ENCODE measurements at places on chromosomes 7 and 10. TPM values are rescaled to one million over a fixed set of nuclear protein-coding genes. Genes with fewer than 3 reads are reported as not detected.

The PVRIG gene
- total RNA-seq = not detected

- DNase-seq = no peak
- no peaks in the 10 kb centered on the region for H3K36me3 ChIP-seq
- no peak overlapping the region for H3K27ac ChIP-seq
- no peak overlapping the region for H3K4me3 ChIP-seq
- H3K27me3 ChIP-seq = no peaks in the 10 kb centered on the region
These were observed 131.9 kb upstream of the PCGF5 start for GRCh38 chr10:91088300-91089140.

DNA sequence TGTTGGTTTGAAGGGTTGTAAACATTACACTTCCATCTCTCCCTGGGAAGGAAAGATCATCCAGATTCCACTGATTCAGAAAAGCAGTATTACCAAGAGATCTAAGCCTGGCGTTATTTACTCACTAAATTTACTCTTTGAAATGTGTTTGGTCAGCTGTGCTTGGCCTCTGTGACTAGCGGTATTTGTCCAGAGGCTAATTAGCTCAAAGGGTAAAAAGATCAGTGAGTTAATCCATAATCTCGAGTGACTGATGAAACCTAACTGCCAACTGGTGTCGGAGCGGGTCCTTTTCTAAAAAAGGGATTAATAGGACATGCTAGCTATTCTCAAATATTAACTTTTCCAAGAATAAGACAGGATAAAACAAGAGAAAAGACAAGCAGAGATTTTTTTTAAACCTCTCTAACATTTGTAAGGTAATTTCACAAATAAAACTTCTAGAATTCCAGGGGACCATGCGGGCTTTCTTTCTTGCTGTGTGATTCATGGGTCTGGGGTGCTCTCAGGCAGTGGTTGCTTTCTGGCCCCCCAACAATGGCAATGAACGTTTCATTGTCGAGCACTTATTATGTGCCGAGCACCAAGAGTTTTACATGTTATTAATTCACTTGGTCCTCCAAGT, 247.3 kb upstream of the AOAH start:
- H3K27ac ChIP-seq = no peak overlapping the region
- peaks cover 48% of the 10 kb centered on the region for H3K4me1 ChIP-seq
- no peak for DNase-seq
- H3K27me3 ChIP-seq = no peaks in the 10 kb centered on the region
- H3K36me3 ChIP-seq = no peaks in the 10 kb centered on the region

- H3K27me3 ChIP-seq = no peaks in the 10 kb centered on the region
- H3K4me3 ChIP-seq = no peak overlapping the region
- no peak for DNase-seq
- H3K27ac ChIP-seq = no peak overlapping the region
These were observed 51.5 kb downstream of the SLK start for GRCh38 chr10:104018471-104018870.

DNA sequence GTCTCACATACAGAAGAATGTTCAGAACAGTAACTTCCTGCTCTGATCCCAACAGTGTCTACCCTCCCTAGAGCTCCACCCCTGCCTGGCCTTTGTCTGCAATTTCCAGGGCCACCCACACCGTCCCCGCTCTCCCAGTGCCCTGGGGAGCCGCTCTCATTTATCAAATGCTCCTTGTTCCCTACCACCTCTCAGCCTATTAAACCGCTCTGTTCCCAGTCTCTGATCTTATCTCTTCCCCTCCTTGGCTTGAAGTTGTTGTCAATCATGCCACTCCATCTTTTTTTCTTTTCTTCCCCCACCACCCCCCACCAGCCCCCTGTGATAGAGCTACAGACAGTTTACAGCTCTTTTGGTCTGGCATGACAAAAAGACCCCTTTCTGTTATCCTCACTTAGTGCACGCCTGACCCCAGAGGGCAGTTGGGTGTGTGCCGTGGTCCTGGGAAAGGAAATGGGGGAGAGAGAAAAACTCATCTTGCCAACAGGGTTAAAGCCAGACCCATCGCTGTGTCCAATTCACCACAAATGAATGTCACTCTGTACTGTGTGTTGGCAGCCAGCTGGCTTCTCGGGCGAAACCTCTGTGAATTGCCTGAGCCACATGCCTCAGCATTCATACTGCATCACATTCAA, 28.8 kb upstream of the HECTD2 start:
- H3K36me3 ChIP-seq = no peaks in the 10 kb centered on the region
- no peak overlapping the region for H3K27ac ChIP-seq
- H3K4me3 ChIP-seq = no peak overlapping the region
- no peaks in the 10 kb centered on the region for H3K27me3 ChIP-seq
- no peaks in the 10 kb centered on the region for H3K4me1 ChIP-seq
- DNase-seq = no peak

DNA sequence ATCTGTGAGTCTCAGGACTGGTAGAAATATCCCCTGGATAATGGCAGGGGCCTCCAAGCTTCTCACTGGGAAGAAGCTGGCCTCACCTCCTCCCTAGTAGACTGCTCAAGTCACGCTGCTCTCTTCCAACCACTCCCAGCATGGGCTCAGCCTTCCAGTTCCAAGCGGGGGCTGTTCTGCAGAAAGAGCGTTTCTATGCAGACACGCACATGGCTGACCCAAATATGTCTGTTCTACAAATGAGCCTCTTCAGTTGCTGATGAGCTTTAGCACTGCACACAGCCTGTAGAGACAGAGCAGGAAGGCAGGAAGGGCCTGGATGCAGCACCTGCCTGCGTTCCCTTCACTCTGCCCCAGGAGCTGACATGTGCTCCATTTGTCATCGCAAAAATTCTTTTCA, 523.9 kb upstream of the MGMT start:
- no peak for DNase-seq
- no peak overlapping the region for H3K27ac ChIP-seq
- no peak overlapping the region for H3K4me3 ChIP-seq
- no peaks in the 10 kb centered on the region for H3K27me3 ChIP-seq

The TRRAP gene
- total RNA-seq = 38.5 TPM

- peaks cover 60% of the 10 kb centered on the region for H3K4me1 ChIP-seq
- no peaks in the 10 kb centered on the region for H3K27me3 ChIP-seq
- peak overlapping the region; percentile 61 for H3K27ac ChIP-seq
- no peaks in the 10 kb centered on the region for H3K36me3 ChIP-seq
These were observed 9.0 kb downstream of the MTURN start for GRCh38 chr7:30143748-30144251.

- no peaks in the 10 kb centered on the region for H3K4me1 ChIP-seq
- no peaks in the 10 kb centered on the region for H3K27me3 ChIP-seq
- DNase-seq = no peak
- no peaks in the 10 kb centered on the region for H3K36me3 ChIP-seq
- H3K4me3 ChIP-seq = no peak overlapping the region
These were observed 124.9 kb downstream of the ELFN1 start for GRCh38 chr7:1794888-1795542.

- H3K36me3 ChIP-seq = no peaks in the 10 kb centered on the region
- no peak overlapping the region for H3K4me3 ChIP-seq
- DNase-seq = no peak
- no peak overlapping the region for H3K27ac ChIP-seq
- H3K4me1 ChIP-seq = no peaks in the 10 kb centered on the region
These were observed 471.7 kb upstream of the GALNT17 start for GRCh38 chr7:70660154-70660818.

DNA sequence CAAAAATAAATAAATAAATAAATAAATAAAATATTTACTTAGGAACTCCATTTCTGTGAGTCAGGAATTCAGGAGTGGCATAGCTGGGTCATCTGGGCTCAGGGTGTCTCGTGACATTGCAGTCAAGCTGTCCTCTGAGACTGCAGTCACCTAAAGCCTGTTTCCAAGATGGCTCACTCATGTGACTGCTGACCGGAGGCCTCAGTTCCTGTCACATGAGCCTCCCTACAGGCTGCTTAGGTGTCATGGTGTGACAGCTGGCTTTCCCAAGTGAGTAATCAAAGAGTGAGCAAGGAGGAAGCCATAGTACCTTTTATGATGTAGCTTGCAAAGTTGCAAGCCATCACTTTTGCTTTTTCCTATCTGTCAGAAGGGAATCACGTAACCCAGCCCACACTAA, 128.6 kb upstream of the KCTD7 start:
- H3K4me1 ChIP-seq = no peaks in the 10 kb centered on the region
- no peaks in the 10 kb centered on the region for H3K36me3 ChIP-seq
- H3K27me3 ChIP-seq = peaks cover 4% of the 10 kb centered on the region
- H3K4me3 ChIP-seq = no peak overlapping the region

- peaks cover 11% of the 10 kb centered on the region for H3K27me3 ChIP-seq
- no peak overlapping the region for H3K4me3 ChIP-seq
These were observed 17.4 kb upstream of the IGF2BP3 start for GRCh38 chr7:23487670-23488069.

All from lower lobe of right lung (tissue), 2 donors.